ENCODE measurements at places on chromosomes 3 and 15.

- no peak for DNase-seq
Measured at GRCh38 chr3:134074790-134075567, 45.3 kb upstream of the SLCO2A1 start.

GRCh38 chr15:36742696-36743095 lies 163.3 kb downstream of the CDIN1 start:
- no peak for DNase-seq

GRCh38 chr15:61195116-61196002 lies 33.7 kb downstream of the RORA start:
- DNase-seq: peak; percentile 12

DNA sequence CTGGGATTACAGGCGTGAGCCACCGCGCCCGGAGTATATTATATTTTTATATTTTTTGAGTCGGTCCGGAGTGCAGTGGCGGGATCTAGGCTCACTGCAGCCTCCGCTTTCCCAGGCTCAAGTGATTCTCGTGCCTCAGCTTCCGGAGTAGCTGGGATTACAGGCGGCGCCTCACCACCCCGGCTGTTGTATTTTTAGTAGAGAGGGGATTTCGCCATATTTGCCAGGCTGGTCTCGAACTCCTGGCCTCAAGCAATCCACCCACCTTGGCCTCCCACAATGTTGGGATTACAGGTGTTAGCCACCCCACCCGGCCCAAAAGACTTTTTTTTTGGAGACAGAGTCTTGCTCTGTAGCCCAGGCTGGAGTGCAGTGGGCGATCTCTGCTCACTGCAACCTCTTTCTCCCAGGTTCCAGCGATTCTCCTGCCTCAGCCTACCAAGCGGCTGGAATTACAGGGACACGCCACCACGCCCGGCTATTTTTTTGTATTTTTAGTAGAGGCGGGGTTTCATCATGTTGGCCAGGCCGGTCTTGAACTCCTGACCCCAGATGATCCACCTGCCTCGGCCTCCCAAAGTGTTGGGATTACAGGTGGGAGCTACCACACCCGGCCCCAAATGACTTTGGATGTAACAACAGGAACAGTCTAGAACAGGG lies 1.0 kb downstream of the ZNF589 start:
- no peak for DNase-seq

DNA sequence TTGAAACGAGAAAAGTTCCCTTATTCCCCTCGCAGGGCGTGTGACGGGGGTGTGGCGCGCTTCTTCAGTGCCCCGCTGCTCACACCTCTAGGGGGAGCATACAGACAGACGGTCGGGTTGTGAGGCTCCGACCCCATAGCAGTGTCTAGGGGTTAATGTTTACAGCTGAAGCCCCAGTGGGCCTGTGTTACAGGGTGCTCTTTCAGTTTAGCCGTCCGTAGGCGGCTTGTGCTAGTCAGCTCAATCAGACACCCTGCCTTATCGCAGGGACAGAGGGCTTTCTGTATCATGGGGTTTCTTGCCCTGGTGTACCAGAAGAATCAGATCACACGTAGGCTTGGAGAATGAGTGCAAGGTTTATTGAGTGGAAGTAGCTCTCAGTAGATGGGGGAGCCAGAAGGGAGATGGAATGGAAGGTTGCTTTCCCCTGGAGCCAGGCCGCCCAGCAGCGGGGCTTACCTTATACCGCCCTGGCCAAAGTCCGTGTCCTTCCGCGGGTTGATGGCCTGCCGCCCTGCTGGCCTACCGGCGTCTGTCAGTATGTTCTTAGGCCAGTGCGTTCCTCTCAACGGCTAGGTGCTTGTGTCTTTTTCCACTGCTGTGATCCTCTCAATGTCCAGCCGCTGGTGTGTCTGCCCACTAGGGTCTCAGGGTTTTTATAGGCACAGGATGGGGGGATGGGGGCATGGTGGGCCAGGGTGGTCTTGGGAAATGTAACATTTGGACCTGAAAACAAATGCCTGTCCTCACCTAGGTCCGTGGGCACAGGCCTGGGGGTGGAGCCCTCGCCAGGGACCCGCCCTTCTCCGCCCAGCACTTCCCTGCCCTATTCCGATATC lies 32.2 kb upstream of the ACP3 start:
- DNase-seq: no peak

GRCh38 chr15:100780208-100780800 lies 99.3 kb upstream of the ALDH1A3 start:
- no peak for DNase-seq

DNA sequence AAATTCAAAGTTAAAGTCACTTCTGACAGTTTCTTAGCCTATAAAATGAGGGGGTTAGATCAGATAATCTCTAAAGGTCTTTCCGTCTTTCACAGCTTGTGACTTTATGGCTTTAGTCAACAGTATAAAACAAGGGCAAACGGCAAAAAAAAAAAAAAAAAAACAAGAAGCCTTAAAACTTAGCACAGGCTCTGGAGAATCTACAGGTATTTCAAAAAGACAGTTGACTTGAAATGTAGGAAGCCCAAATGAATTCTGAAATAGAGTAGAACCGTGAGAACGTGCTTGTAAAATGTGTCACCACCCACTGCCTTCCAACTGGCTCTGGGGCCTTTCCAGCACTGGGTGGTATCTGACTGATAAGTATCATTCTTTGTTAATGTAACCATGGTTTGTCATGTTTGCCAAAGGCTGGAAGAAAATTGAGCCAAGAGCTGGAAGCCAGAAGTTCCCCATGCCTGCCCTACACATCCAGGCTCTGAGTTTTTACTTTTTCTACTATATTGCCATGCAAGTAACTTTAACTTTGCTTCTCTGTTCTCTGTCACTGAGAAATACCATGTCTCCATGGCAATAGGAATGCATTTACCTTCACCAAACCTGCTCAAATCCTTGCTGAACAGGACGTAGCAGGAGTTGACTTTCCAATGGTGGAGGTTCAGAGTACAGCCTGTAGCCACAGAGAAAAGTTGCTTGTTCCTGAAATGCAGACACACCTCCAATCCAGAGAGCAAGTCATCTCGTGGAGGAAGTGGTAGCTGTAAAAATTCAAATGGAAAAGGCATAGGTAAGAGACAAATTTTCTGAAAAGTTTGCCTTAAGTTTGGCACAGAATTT lies 35.8 kb upstream of the THSD4 start:
- peak; percentile 81 for DNase-seq

DNA sequence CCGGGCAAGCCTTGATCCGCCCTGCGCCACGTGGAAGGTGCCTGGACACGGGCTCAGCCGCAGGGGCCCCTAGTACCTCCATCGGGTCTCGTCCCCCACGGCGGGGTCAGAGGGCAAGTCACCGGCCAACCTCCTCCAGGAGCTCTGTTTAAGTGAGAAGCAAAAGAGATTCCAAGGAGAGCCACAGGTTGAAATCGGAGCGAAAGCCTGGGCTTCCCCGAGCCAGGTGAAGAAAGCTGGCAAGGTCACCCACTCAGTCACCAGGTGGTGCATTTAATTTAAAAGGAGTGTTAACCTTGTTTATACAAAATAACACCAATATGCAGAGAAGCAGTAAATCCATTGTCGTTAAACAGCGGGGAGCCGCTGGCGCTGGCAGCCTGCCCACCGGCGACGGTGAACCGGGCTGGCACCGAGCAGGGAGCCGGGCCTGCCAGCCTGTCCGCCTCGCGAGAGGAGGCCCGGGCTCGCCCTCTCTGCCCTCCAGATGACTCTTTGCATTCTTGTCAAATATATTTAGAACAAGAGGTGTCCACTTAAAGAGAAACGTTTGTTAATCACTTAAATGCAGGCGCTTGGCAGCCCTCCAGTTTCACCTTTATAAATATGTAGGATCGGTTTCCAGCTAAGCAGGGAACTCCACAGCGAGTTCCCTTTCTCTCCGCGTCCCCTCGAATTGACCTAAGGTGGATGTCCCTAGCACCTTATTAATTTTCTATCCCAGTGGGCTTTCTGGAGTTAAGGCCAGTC lies 277.3 kb upstream of the NR2F2 start:
- no peak for DNase-seq

- DNase-seq: no peak
Measured at GRCh38 chr15:42150219-42150970, 6.0 kb downstream of the PLA2G4F start.

GRCh38 chr3:142897807-142898206 lies 8.9 kb upstream of the PCOLCE2 start:
- no peak for DNase-seq
